ENCODE measurements at places on chromosomes 4 and X.

DNA sequence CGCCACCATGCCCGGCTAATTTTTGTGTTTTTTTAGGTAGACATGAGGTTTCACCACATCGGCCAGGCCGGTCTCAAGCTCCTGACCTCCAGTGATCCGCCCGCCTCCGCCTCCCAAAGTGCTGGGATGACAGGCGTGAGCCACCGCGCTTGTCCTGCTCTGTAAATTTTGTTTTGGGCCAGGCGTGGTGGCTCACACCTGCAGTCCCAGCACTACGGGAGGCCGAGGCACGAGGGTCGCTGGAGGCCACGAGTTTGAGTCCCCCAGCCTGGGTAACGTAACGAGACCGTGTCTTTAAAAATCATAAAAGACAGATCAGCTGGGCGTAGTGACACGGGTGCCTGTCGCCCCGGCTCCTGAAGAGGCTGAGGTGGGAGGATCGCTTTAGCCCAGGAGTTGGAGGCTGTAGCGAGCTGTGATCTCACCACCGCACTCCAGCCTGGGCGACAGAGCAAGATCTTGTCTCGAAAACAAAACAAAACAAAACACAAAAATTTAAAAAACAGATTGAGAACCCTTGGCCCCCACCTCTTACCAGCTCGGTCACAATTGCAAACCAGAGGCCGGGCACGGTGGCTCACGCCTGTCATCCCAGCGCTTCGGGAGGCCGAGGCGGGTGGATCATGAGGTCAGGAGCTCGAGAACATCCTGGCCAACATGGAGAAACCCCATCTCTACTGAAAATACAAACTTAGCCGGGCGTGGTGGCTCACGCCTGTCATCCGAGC, 34.0 kb upstream of the PPP2R3B start:
- DNase-seq = no peak

GRCh38 chrX:124217304-124218251, 114.9 kb upstream of the TEX13D start:
- DNase-seq = no peak

GRCh38 chr4:18366892-18367291, 345.3 kb upstream of the LCORL start:
- no peak for DNase-seq

- no peak for DNase-seq
These were observed 57.2 kb downstream of the DIPK2B start for GRCh38 chrX:45143455-45143854.

DNA sequence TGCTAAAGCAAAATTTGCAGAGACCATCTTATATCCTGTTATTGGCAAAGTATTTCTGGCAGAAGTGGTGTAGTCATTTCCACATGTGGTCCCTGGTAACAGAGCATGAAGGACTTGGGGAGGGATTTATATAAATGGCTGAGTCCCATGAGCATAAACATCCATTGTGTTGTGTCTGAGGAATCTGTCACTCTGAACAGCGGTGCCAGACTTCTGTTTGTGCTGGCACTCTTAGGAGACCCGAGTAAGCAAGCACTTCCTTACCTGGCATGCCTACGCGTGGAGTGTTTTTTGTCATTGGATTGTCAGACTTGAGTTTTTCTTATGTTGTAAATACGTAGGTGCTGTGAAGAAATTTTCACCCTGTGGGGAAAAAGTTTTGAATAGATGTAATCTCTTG, 285.9 kb downstream of the ARHGAP10 start:
- DNase-seq = no peak
